HTR-8/SVneo (cell line): ENCODE measurements at places on chromosomes 12 and 14.

- DNase-seq = peak; percentile 45
These were observed 30.1 kb downstream of the NRDE2 start for GRCh38 chr14:90301668-90302090.

DNA sequence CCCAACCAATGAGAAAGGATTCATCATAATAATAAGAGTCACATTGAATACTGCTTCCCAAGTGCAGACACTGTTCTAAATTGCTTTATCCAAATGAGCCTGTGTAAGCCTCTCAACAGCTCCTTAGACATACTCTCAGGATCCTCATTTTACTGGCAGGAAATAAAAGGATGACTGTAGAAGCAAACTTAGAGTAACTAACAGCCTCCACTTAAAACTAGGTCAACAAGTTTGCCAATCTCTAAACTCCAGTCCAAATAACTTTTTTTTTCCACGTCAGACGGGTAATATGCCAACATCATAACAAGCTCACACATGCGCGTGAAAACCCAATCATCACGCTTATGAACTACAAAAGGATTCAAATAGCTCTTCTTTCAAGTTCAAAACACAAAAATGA lies 15.3 kb upstream of the DPF3 start:
- DNase-seq = no peak

GRCh38 chr14:92702441-92702918 lies 45.9 kb downstream of the LGMN start:
- no peak for DNase-seq

DNA sequence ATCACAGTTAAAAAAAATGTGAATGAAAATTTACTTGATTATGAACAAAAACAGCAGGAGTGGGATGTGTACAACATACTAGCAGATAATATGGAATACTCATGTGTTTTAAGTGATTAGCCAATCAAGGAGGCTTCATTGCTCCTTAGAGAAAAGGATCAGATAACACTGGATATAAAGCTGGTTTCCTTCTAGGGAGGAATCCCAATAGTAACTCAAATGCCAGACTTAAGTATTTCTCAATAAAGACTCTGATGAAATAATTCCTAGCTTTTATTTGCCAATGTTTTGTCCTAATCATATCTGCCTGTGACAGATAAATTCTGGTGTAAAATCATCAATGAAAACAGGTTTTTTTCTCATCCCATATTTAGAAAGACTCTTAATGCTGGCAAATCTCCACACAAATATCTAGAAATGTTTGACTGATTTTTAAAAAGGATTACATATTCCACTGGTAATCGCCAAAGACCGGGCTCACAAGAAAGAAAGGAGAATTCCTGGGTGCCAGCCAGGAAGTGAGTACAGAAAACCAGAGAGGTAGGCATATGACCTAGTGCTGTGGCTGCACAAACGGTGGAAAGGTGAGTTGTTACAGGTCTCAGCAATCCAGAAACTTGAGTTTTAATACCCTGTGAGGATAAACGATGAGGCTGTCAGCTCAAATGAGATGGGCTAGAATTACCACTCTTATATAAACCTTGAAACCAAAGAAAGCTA lies 108.6 kb upstream of the TTC7B start:
- DNase-seq = no peak

- no peak for DNase-seq
These were observed 9.2 kb upstream of the GOLGA3 start for GRCh38 chr12:132837693-132838409.

- DNase-seq = no peak
These were observed 156.6 kb downstream of the RPAP3 start for GRCh38 chr12:47549258-47549657.

- peak; percentile 58 for DNase-seq
These were observed 40.2 kb upstream of the RIN3 start for GRCh38 chr14:92473261-92473968.

GRCh38 chr12:95681210-95681765 lies 109.3 kb downstream of the NTN4 start:
- no peak for DNase-seq

- DNase-seq = no peak
These were observed 100.1 kb downstream of the HEATR5A start for GRCh38 chr14:31320216-31320615.

DNA sequence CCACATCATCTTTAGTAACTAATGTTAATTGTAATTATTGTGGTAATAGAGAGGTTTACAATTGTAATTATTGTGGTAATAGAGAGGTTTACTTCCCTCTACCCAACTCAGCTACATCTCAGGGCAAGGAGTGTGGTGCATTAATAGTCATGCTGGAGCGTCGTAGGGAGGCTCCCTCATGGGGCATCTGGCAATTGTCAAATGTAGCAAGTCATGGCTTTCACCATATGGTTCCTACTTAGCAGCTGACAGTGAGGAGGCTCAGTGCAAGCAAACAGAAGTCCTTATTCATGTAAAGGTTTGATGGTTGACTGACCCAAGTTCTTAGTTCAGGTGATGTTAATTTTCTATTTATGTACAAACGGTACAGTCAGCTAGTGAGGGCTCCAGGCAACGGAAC lies 1012.0 kb downstream of the FLRT2 start:
- DNase-seq = no peak
